Left ventricle myocardium superior (tissue), 1 donor: ENCODE measurements at places on chromosomes 1 and 21. TPM values are rescaled to one million over a fixed set of nuclear protein-coding genes. Genes with fewer than 3 reads are reported as not detected.

GRCh38 chr21:37181059-37181458 lies 86.1 kb downstream of the VPS26C start:
- DNase-seq, result no peak

MYOM3 gene
- 409 TPM for total RNA-seq

FAM151A gene
- 1.2 TPM for total RNA-seq

CACHD1 gene
- 3.1 TPM for total RNA-seq

GRCh38 chr1:158022554-158023312 lies 29.3 kb downstream of the KIRREL1 start:
- no peak for DNase-seq

TEX50 gene
- not detected for total RNA-seq

DNA sequence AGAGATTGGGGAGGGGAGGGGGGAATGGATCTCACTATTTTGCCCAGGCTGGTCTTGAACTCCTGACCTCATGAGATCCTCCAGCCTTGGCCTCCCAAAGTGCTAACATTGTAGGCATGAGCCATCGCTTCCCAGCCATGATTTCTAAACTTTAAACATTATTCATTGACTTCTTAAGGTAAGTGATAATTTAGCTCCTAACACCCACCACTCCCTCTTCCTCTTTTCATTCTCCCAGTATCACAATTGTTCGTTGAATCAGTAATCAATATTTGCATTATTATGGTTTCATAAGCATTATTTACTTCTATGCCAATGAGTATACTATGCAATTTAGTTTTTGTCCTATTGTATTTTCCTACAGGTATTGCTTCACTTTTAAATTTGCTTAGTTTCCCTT lies 33.6 kb upstream of the SFPQ start:
- DNase-seq, result no peak

SPATA45 gene
- total RNA-seq, result not detected

FAM3B gene
- not detected for total RNA-seq

GRCh38 chr1:192162376-192162775 lies 4.1 kb downstream of the RGS18 start:
- DNase-seq, result no peak

- no peak for DNase-seq
These were observed 262.1 kb upstream of the DUSP10 start for GRCh38 chr1:222004034-222004433.

DNA sequence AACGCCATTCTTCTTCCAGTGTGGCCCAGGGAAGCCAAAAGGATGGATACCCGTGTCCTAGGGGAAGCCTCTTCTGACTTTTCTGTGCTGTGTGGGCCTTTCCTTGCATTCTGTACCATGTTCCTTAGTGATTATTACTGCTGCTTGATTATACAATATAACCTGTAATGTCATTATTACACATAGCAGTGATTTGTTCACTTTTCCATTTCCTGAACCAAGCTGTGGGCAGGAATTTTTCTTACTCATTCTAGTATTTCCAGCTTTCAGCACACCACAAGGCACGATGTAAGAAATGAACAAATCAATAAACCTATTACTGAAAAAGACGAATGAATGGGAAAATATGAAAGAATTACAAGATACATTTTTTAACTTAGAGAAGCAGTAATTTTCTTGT lies 8.4 kb upstream of the USP33 start:
- DNase-seq, result no peak

RSPH1 gene
- not detected for total RNA-seq

DIRAS3 gene
- total RNA-seq, result 9.7 TPM

DNA sequence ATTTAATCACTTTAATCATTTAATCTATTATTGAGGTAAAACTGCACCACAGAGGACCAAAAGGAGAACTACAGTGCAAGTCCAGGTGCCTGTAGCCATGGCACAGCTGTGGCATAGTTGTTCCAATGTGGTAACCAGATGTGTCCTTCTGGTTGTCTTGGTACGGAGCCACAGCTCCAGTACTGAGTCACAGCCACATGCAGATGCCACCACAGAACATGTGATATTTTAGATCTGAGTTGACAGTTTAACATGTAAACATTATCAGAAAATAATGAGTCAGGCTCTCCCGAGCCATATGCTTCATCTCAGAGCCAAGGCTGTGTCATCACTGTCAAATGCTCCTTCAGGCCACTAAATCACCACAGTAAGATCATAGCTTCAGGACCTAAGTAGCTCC lies 56.4 kb upstream of the RGS7 start:
- DNase-seq, result no peak

- DNase-seq, result no peak
These were observed 275.7 kb downstream of the MATN1 start for GRCh38 chr1:30447701-30448100.

LDLRAD2 gene
- total RNA-seq, result 0.20 TPM

GRCh38 chr1:33296824-33297223 lies 24.1 kb downstream of the A3GALT2 start:
- no peak for DNase-seq

HMGN2 gene
- 145 TPM for total RNA-seq

DNA sequence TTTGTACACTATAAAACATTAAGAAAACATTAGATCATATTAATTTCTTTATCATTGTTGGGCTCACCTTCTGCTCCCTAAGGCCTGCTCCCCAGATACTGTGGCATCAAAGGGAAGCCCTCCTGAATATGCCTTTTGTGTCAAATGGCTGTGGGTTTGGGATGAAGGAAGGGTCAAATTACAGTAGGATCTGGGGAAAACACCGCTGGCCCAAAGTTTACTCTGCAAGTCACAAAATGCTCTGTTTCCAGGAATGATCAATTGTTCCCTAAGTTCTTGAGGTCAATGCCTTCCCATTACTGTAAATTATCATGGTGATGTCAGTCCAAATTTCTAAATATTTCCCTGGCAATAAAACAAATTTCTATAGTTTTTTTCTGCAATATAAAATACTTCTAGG lies 6.8 kb upstream of the ITLN2 start:
- DNase-seq, result no peak

DNA sequence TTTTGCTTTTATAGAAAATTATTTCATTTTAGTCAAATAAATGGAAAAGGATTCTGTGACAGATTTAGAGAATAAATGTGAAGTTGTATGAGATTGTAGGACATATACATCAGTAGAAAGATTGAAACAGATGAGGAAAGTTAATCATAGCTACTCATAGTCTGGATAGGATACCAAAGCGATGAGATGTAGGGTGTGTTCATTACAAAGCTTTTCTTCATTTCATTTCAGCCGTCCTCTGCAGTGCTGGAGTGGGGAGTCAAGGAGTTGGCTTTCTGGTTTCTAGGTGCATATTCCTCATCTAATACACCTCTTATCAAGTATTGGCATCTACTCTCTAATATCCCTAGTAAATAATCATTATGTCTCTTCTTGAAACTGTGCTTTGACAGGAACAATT lies 149.5 kb upstream of the NEGR1 start:
- DNase-seq, result no peak

GRCh38 chr21:42198929-42199867 lies 19.7 kb upstream of the ABCG1 start:
- no peak for DNase-seq

GRCh38 chr1:9705337-9706093 lies 54.0 kb downstream of the PIK3CD start:
- no peak for DNase-seq

- no peak for DNase-seq
These were observed 98.3 kb upstream of the SLC2A1 start for GRCh38 chr1:43056981-43057391.

DNA sequence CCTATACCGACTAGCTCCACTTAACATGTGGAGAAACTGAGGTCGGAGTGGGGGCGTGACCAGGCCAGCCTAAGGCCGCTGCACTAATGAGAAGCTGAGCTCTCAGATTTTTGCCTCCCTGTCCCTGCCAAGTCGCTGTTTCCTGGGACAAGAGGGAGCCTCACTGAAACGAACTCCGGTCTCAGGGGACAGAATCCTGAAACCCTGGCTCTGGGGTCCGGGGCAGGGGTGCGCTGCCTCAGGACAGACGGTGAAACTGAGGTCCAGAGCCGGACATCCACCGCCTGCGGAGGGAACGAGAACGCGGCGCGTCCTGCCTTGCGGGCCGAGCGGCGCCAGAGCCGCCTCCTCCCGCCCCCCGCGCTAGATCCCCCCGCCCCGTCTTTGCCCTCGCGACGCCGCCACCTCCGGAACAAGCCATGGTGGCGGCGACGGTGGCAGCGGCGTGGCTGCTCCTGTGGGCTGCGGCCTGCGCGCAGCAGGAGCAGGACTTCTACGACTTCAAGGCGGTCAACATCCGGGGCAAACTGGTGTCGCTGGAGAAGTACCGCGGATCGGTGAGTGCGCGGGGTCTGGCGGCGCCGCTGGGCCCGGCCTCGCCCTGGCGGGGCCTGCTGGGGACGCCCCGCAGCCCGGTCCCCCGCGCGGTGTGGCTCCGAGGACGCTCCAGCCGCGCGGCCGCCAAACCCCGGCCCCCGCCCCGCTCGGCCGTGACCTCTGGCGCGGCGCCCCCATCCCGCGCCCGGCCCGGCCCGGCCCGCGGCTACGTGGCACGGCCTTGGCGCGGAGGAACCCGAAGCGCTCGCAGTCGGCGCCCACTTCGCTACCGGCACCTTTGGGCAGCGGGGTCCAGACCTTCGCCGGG lies at the start of gene GPX7:
GPX7 (plus strand) TSS at position 381 of the 865 bp plus-strand sequence; CDS start at position 420, 39 bp downstream.
- peak; percentile 62 for DNase-seq

GRCh38 chr1:220920967-220921366 lies 41.7 kb downstream of the HLX start:
- DNase-seq, result no peak

KIF2C gene
- 0.87 TPM for total RNA-seq

DNA sequence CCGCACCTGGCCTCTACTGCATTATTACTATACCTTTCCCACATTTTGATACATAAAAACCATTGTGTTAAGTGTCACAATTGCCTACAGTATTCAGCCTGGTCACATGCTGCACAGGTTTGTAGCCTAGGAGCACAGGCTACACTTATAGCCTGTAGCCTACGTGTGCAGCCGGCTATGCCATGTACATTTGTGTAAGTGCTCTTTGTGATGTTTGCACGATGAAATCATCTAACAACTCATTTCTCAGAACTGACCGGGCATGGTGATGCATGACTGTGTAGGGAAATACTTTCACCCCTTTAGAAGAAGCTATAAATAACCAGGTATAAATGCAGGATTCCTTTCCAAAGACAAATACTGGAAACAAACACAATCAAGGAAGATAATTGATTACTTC lies 12.1 kb downstream of the ERG start:
- DNase-seq, result no peak

GRCh38 chr1:6523566-6523965 lies 30.7 kb downstream of the NOL9 start:
- no peak for DNase-seq

GRCh38 chr1:167926486-167926997 lies 9.9 kb upstream of the DCAF6 start:
- no peak for DNase-seq

ERG gene
- total RNA-seq, result 19.3 TPM

DNA sequence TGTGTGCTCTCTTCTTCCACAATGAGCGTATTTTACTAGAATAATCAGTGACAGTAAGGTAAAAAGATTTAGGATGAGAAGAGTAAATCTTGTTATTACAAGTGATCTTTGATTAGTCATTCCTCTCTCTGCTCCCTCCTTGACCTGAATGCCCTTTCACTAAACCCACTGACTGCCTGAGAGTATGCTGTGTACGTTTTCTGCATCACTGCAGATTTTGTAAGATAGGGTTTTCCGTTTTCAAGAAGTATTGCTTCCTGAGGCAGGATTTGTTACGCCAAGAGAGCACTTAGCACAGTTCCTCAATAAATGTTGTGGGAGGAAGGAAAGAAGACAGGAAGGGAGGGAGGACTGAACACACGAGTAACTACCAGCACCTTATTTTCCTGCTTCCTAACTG lies 7.7 kb upstream of the LAMB3 start:
- DNase-seq, result no peak

- DNase-seq, result no peak
These were observed 16.7 kb downstream of the SLC44A3 start for GRCh38 chr1:94836891-94837290.
